ENCODE measurements at places on chromosomes 6 and 20.

- DNase-seq, result no peak
Observed at GRCh38 chr6:150180517-150180916, 37.7 kb downstream of the PPP1R14C start.

DNA sequence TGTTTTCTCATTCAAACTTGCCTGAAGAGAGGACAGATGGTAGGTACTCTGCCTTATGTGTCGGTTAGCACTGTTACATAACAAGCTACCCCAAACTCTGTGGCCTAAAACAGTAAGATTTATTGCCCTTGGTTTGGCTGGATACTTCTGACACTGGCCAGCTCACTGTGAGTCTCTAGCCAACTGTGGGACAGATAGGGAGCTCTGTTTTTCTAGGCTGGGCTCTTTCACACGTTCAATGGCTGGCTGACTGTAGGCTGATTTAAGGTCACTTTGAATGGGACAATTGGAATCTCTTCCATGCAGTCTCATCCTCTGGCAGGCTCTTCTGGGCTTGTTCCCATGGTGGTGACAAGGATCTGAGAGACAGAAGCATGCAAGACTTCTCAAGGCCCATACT is 39.4 kb upstream of the JAG1 start:
- no peak for DNase-seq

DNA sequence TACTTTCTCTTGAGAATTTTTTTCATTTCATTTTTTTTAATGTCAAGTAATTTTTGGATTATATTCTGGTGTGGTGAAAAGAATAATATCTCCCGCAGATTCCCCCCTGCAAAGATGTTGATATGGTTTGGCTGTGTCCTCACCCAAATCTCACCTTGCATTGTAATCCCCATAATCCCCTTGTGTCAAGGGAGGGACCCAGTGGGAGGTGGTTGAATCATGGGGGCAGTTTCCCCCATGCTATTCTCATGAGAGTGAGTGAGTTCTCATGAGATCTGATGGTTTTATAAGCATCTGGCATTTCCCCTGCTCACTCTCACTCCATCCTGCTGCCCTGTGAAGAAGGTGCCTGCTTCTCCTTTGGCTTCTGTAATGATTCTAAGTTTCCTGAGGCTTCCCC is 58.7 kb upstream of the PMEPA1 start:
- no peak for DNase-seq

- no peak for DNase-seq
Observed at GRCh38 chr20:63248835-63249591, 5.2 kb downstream of the NKAIN4 start.

- no peak for DNase-seq
Observed at GRCh38 chr6:155253337-155253736, 10.5 kb upstream of the CLDN20 start.

DNA sequence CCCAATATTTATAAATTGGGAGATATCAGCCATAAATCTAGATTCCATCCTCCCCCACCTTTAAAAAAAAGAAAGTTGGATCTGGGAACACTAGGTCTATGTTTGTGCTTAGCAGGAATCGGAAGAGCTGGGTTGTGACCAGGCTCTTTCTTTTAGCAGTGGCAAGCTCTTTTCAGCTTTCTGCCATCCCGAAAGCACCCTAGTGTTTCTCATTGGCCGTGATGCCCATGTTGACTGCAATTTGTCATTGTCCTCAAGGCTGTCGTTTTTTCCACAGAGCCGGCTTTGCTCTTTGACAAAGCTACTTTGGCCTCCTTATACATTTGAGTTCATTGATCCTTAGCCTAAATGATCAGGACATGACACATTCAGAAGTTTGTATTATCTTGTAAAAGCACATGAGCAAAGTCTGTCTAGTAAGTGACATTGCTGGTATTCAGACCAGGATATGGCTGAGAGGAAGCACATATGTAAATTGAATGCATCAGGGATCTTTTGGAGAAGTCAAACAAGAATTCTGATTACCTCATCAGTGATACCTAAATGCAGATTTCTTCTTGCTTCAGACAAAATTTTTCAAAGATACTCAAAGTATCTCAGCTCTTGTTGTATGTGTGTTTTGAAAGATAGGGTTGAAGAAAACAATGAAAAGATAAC is 50.1 kb downstream of the CARMIL1 start:
- no peak for DNase-seq

- DNase-seq, result no peak
Observed at GRCh38 chr20:44009679-44009992, 95.0 kb downstream of the TOX2 start.

DNA sequence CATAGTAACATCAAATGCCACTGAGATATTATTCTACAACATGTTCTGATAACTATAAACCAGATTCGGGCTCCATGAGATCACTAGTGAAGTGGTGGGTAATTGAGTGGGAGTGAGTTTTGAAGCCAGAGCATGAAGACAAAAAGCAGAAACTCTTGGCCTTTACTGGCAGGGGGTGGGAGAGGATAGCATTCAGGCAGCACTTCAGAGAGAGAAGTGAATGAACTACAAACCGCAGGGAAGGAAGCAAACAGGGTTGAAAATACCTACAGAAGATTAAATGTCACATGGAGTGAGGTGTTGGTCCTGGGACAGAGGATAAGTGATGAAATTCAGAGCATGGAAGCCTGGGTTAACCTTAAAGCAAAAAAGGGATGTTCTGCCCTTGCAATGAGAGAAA is 250.0 kb downstream of the EPM2A start:
- DNase-seq, result no peak

GRCh38 chr6:15114061-15114460 is 131.8 kb upstream of the JARID2 start:
- DNase-seq, result no peak

DNA sequence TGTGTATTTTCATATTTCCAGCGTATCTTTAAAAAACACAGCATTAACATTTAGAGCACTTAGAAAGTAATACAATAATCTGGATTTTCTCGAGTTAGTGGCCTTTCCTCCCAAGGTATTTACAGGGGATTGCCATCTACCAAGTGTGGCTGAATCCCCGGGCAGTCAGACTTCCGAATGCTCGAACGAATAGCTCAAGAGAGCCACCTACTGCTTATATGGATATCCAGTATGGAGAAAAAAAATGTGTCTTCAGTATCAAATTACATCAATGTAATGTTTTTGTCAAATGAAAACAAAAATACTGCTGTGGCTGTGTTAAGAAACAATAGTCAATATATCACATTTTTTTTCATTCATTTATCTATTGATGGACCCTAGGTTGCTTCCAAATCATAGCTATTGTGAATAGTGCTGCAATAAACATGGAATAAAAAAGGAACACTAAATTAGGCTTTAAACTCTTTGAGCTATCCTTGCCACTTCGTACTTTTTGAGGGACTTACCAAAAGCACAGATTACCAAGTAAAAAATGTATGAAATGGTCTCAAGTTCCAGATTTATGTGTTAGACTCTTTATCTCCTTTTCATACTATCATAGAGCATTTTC is 654.5 kb upstream of the PTCHD4 start:
- no peak for DNase-seq

DNA sequence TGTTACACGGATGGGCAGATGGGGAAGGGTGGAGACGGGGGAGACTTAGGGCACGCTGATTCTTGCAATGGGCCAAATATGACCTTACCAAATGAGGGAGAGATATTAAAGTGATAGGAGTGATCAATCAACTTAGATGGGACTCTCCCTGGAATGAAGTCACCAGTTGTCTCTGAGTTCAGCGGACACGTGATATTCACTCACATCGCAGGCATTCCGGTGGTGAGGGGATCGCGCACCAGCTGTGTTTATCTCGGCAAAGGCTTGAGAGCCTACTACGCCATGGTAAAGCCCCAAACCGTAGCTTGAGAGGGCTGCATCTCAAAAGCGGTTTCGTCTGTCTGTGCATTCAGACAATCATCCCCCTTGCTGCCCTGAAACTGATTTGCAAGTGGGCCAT is 5.5 kb downstream of the BMP7 start:
- no peak for DNase-seq

- DNase-seq, result no peak
Observed at GRCh38 chr6:107699254-107699653, 124.9 kb downstream of the SCML4 start.

DNA sequence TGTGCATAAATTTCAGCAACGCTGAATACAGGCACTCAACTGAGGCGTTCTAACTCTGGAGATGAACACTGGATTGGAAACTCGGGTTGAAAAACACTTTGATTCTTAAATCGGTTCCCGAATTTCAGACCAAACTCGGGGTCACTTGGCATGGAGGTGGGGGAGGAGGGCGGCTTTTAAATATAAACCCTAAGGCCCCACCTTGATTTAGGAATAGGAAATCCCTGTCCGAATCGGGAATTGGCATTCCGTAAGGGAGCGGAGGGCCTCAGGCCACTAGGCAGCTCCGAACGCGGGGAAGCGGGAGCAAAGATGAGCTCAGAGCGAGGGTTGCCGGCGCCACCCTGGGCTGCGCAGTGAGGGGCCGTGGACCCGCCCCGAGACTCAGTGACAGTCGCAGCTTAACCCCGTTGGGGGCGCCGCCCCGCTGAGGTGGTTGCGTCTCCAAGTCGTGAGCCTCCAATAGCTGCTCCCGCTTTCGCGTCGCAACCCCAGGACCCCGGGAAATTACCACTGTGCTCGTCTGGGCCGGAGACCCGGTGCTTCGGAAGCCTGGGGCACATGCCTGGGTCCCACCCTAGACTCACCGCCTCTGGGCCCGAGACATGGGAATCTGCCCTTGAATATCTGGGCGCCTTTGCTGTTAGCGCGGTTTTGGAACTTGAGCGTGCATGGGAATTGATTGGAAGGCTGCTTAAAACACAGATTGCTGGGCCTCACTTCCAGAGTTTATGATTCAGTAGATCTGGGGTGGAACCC is 4.6 kb upstream of the SIM1 start:
- no peak for DNase-seq

DNA sequence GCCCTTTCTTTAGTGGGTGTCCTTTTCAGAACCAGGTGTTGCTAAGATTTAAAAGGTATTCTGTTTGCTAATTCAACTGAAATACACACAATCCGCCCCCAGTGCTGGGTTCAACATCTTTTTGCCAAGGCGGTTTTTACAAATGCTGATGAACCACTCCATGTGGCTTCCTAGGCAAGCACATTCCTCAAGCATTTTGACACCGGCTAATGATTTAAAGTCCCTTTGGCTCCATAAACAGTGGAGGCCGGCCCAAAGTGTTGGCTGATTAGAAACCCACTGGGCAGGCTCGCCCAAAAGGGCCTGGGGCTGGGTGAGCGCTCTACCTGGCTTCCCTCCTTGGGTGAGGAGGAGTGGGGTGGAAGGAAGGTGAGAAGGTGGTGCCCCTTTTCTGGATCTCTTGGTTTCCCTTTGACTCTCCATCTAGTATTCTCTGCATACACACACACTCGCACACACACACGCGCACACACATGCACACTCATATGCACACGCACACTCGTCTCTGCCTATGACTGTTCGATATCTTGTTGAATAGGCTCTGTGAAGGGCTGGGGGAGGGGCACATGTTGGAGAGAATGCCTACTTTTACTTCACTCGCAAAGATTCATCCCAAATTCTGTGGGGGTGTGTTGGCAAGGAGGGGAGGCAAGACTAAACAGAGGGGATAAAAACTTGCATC is 66.7 kb upstream of the ARMC2 start:
- no peak for DNase-seq

DNA sequence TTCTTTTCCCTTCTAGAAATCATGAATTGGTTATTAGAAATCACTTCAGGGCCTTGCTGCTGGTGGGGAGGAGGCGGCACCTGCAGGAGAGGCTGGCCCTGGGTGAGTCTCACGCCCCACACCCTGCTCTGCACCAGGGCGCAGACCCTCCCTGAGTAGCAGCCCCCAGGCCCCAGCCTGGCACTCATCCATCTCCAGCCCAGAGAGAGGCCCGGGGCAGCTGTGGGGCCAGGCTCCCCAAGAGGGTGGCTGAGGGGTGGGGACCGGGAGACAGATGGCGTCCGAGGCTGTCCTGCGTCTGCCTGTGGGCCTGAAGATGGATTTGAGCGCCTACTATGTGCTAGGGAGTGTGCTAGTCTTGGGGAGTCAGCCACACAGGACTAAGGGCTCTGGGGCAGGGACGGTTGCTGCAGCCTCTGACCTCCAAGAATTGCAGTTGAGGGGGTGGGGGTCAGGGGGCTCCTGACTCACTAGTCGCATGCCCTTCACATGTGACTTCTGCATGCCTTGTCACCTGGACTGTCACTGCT is 59.6 kb upstream of the GATA5 start:
- DNase-seq, result no peak

DNA sequence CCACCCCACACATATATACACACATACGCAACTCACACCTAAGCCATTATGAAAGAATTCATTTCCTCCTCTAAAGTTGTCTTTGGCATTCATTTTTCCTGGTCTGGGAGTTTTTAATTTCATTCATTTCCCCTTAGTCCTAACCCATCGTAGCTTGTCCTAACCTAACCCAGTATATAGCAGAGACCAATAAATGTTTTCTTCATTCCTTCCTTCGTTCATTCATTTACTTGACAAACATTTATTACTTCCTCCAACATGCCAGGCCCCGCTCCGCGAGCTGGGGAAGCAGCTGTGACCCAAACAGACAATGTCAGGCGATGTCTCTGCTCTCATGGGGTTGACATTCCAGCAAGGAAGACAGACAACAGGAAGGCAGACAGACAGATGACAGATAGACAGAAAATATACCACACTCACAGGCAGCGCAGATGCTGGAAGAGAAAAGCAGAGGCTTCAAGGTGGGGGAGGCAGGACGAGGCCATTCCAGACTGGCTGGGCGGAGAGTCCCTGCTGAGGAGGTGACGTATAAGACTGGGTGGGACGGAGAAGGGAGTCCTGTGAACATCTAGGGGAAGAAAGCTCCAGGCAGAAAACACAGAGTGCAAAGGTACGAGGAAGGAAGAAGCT is 33.7 kb upstream of the SIRPA start:
- DNase-seq, result no peak

- no peak for DNase-seq
Observed at GRCh38 chr6:98323605-98324004, 510.8 kb upstream of the POU3F2 start.

DNA sequence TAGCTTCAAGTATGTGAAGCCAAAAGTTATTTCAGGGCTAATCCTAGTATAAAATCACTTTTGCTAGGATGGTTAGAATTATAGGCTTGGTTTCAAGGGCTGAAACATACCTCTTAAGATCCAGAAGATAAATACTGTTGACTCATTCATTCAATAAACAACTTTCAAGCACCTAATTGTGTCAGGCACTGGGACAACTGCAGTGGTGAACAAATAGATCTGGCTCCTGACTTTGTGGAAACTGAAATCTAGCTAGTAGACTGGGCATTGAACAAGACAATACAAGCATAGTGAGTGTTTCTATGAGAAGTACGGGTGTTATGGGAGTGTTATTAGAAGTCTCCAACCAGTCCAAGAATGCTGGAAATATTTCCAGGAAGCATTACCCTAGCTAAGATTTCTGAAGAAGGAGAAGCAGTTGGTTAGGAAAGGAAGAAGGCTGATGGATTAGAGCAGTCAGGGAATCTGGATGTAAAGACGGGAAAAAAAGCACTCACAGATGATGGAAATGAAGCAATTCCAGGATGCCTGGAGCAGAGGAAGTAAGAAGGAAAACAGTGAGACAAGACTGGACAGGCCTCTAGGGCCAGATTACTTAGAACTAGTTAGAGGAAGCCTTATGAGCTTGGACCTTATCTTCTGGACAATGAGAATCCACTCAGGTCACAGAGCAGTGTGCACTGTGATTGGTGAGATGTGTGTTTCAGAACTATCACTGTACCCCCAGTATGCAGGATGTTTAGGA is 132.6 kb upstream of the RAB32 start:
- DNase-seq, result no peak

- no peak for DNase-seq
Observed at GRCh38 chr6:158376631-158377081, 64.4 kb downstream of the TULP4 start.

GRCh38 chr20:8187740-8188139 is 55.7 kb downstream of the PLCB1 start:
- DNase-seq, result no peak

GRCh38 chr6:137738931-137739504 is 128.0 kb upstream of the TNFAIP3 start:
- no peak for DNase-seq

All from stimulated activated CD8-positive, alpha-beta memory T cell treated with anti-CD3 and anti-CD28 coated beads, Interleukin-4, amount 100 ng/mL, for 4 hours (primary cell).